ENCODE measurements at places on chromosomes 7 and 10.

DNA sequence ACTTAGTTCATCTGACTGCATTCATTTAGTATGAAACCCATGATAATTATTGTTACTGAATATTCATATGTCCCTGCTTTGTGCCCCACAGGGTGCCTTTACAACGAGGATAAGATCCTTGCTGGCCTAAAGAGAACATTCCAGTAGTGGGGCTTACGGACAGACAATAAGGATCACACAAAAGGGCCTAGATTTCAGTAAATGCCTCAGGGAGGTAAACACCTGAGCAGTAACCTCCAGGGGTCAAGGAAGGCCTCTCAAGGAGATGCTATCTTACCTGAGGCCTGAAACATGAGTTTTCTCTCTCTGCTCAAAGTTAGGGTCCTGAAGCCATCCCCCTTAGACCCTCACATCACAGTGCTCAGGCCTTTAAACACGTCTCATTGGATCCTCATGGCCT lies 228.7 kb downstream of the TCF7L2 start:
- DNase-seq, result no peak

DNA sequence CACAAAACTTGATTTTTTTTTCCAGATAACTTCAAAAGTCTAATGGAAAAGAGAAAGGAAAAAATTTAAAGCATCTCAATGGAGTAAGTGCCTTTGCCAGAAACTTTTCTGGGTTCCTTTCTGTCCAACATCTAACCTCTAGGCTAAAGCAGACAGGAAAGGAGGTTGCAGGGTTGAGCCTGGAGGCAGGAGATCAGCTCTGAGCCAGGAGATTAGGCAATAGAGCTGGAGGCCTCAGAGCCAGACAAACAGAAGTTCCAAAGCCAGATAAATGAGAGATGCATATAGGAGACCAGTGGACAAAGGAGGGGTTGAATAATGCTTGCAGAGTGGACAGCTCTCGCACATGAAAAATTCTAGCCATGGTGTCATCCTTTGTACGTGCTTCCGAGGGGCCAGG lies 42.9 kb downstream of the CHN2 start:
- DNase-seq, result no peak

- no peak for DNase-seq
Observed at GRCh38 chr7:108016841-108017775, 14.1 kb upstream of the LAMB1 start.

GRCh38 chr7:66216687-66217086 lies 11.6 kb downstream of the TPST1 start:
- DNase-seq, result no peak

GRCh38 chr7:100372694-100373093 lies 593 bp upstream of the PILRA start:
- no peak for DNase-seq

DNA sequence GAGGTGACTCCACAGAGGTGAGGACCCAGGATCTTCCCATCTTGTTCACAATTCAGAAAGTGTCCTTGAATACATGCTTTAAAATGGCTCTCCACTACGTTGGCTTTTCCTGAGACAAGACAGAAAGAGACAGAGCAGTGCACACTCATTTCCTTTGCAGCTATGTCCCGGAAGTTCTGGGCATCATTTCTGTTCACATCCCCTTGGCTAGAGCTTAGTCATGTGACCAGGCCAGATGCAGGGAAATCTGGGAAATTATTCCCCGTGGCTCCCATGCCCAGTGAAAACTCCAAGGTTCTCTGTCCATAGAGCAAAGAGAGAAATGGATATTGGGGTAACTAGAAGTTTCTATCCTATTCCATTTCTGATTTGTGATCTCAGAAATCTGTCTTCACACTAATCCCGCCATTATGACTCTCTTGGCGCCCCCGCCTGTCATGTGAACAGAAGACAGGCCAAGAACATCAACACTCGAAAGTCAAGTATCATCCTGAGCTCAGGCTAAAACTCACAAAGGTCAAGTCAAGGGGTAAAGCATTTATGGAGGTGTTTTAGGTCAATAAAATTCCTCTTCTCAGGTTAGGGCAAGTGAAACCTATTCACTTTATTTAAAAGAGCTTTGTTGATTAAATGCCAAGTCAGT lies 251.4 kb upstream of the HABP2 start:
- no peak for DNase-seq

DNA sequence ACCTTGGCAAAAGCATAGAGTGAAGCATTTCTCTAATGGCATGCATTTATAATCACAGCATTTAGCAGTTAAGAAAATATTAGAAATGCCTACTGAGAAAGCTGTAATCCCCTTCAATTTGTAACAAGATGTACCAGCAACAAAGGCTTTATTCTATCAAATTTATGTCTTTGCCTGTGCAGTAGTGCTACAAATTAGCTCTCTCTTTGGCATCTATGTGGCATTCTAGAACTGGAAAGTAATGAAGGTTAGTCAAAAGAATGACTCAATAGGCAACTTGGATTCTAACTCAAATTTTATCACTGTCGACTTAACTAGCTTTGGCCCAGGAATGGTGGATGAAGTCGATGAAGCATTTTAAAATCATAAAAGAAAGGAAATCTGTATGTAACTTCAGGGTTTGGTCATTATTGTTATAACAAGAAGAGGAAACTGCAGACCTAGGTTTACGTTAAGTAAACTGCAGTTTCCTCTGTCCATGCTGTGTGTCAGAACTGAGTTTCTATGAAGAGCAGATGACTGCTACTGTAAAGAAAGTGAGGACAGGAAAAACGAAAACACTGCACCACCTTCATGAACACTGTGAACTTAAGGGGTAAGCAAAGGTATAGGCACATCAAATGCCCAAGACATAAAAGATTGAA lies 140.0 kb downstream of the RAPGEF5 start:
- DNase-seq, result no peak

DNA sequence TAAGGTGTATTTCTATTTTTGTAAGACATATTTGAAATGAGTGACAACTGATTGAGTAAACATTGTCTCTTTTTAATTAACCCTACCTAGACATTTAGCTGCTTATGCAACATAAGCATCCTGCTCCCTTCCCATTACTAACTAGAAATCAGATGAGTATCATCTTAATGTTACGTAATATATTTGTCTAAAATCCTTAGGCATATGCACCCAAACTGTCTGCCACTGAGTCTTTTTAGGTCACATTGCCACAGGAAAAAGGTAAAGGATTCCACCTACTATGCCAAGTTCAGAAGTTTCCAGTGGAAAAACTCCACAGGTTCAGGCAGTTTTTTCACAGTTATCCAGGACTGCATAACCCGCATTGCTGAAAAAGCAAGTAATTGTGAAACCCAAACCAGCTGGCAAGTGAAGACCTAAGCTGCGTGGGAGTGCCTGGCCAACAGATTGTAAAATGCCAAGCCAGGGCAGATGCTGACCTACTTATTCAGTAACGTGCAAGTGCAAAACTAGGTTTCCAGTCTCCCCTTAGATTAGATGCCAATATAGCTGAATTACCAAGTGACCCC lies 983.7 kb downstream of the GATA3 start:
- DNase-seq, result no peak

GRCh38 chr7:110253093-110253492 lies 837.8 kb upstream of the LRRN3 start:
- no peak for DNase-seq

GRCh38 chr7:116730097-116731022 lies 58.4 kb downstream of the MET start:
- DNase-seq, result no peak

DNA sequence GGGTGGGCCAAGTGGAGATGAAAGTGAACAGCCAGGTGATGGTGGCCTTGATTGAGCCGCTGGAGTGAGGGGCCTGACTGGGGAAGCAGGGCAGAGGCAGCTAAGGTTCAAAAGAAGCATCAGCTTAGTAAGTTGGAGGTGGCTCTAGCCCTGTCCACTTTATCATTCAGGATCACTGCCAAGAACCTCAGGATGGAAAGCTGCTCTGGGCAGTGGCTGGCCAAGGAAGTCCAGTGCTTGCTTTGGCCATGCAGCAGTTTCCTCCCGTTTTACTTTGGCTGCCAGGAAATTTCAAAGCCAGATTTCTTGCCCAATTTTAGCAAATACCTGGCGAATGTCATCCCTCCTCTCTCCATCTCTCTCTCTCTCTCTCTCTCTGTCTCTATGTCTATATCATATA lies 384.9 kb downstream of the PLXNA4 start:
- DNase-seq, result no peak

GRCh38 chr7:134804351-134804750 lies 24.9 kb downstream of the CALD1 start:
- DNase-seq, result no peak

- no peak for DNase-seq
Observed at GRCh38 chr10:10910634-10911033, 107.0 kb upstream of the CELF2 start.

GRCh38 chr7:99825452-99825851 lies 2.4 kb upstream of the CYP3A43 start:
- DNase-seq, result no peak

DNA sequence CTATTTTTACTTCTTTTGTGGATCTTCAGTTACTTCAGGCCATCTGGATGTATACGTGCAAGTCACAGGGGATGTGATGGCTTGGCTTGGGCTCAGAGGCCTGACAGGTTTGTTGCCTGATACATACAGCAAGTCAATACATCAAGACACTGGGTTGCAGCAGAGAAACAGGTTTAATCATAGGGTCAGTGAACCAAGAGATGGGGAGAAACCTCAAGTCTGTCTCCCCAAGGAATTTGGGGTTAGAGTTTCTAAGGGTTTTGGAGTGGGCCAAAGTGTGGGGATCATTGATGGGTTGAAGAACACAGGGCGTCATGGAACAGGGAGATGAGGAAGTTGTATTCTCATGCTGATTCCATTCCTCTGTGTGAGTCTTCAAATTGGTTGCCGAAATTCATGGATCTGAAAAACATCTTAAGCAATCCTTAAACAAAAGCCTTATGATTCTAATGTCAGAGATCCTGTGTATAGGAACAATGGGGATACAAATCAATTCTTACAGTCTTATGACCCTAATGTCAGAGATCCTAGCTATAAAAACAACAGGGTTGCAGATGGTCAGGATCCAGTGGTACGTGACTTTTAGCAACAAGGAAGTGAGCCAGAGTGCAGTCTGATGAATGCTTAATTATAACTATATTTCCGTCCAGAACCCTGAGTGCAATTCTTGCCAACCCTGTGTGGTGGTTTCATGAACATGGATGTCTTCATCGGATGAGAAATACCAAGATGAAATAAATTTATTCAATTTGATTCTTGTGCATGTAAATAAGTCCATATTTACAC lies 18.9 kb downstream of the OTUD1 start:
- no peak for DNase-seq

- no peak for DNase-seq
Observed at GRCh38 chr10:78571891-78572290, 496.9 kb upstream of the ZMIZ1 start.

DNA sequence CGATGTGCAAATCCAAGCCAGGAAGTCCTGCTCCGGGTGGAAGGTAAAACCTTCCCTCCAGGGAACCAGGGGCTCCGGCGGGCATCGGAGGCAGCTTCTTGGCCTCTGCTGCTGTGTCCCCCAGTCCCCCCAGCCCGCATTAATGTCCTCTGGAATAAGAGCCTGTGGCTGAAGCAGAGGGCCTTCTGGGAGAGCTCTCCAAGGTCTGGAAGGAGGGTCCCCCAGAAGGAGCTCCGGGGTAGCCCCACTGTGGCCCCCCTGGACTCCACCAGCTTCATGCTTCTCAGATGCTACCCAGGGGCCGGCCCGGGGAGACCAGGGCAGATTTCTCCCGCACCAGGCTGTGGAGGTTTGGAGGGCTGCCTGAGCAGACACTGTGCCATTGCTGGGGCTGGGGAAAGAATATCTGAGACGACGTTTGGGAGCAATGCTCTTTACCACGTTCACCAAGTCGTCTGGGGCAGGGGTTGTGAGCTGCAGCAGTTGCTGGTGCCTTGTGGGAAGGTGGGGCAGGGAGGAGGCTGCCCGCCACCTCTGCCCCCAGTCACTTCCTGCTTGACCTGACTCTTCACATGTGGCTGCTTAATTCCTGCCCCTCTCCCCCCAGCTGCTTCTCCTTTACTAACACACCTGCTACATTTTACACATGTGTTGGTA lies 8.3 kb downstream of the ZNF853 start:
- no peak for DNase-seq

DNA sequence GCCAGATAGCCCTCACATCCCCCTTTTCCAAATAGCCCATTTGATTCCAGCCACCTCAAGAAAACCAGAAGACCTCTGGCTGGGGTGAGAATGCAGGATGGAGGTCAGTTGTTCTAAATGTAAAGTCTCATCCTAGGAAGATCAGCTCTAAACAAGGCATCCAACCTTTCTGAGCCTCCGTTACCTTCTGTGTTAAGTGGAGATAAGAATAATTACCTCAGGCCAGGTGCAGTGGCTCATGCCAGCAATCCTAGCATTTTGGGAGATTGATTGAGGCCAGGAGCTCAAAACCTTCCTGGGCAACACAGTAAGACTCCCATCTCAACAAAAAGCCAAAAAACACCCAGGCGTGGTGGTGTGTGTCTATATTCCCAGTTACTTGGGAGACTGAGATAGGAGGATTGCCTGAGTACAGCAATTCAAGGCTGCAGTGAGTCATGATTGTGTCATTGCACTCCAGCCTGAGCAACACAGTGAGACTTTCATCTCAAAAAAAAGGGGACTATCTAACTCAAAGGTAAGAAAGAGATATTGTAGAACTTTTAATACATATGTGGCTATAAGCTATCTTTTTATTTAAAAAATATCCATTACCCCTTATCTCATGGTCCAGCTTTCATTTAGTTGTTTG lies 43.5 kb downstream of the PRTFDC1 start:
- no peak for DNase-seq

DNA sequence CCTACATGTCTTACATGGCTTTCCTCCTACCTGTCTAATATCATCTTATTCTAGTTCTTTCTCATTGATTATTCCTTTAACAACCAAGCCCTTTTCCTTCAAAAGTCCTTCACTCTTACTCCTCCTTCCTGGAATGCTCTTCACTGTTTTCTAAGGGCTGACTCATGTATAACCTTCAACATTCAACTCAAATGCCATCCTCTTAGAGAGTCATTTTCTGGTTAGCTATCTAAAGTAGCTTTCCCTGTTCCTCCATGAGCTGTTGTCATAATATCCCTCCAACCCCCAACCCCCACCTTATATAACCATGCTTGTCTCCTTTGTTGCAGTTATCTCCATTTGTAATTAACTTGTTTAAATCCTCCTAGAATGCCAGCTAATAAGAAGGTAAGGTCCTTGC lies 286.8 kb downstream of the ADK start:
- DNase-seq, result no peak

GRCh38 chr10:127977357-127978009 lies 70.6 kb downstream of the PTPRE start:
- DNase-seq, result no peak

GRCh38 chr7:4818000-4818794 lies 42.8 kb downstream of the AP5Z1 start:
- no peak for DNase-seq

DNA sequence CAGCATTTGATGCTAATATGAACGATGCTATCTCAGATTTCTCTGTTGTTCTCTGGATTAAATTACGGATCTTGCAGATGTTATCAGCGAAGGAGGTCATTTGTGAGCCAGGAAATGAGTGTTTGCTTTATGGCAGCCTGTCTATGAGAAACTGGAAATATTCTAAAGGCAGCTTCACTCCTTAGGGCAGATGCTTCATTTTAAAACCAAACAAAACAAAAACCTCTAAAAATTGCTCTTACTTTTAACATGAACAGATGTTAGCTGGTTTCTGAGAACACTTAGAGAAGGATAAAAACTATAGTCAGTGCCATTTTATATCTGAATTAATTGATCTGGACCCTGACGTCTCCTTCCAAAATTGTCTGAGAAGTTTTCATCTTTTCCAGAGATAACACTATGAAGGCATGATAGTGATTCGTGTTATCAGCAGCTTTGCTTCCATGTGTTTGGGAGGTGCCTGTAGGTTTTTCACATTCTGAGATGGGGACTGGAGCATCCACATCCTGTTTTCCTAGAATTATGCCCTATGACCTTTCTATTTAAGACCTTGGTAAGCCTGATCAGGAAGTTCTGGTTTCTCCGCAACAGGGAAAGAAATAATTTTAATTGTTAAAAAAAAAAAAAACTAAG lies 53.1 kb downstream of the CPED1 start:
- no peak for DNase-seq

Measured in hematopoietic multipotent progenitor cell treated with erythropoietin and hydrocortisone succinate and interleukin-3 and kit ligand, for 15 days (in vitro differentiated cells).